Activated naive CD4-positive, alpha-beta T cell treated with anti-CD3 and anti-CD28 coated beads, Interleukin-2, amount 10 ng/mL, durations not matched to agents 7 days and 5 days (primary cell): ENCODE measurements at places on chromosomes 7 and 10.
A peak's percentile ranks its signal among the peaks of the same experiment; 100 is the strongest.

DNA sequence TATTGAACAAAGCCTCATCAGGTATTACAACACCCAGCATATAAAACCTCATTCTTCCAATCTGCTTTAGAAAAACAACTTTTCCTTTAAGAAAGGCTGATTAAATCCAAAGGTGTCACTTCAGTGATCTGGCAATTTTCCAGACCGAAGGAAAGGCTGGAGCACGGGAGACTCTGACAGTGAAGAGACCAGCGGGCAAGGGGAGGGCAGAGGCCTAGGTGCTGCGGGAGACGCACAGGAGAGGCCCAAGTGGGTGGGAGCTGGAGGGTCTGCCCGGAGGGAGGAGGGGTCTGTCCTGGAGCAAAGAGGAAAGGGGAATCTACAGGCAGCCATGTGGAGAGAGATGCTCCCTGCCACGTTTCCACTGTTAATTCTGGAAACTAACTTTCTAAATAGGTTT, 24.3 kb upstream of the PPP2R2D start:
- DNase-seq, result no peak
- no peak overlapping the region for H3K4me3 ChIP-seq
- H3K27ac ChIP-seq, result no peak overlapping the region
- peaks cover 2% of the 10 kb centered on the region for H3K4me1 ChIP-seq

DNA sequence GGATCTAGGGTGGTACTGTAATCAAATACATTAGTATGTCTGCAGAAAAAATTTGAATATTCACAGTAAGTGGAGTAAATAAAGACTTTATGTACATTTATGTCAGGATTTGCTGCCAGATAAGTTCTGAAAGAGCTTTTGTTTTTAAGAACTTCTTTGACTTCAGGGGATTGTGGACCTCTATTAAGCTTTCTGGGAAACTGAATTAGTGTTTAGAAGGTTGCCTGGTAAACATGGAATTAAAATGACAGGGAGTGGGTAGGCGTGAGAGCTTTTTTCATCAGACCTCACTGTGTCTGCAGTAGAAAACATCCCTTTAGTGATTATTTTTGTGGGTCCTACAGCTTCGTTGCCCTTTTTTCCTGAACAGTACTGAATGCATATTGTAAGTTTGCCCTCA, 15.7 kb downstream of the SDHAF3 start:
- H3K27ac ChIP-seq, result no peak overlapping the region
- peaks cover 3% of the 10 kb centered on the region for H3K4me1 ChIP-seq
- peaks cover 7% of the 10 kb centered on the region for H3K36me3 ChIP-seq
- H3K27me3 ChIP-seq, result no peaks in the 10 kb centered on the region
- H3K4me3 ChIP-seq, result no peak overlapping the region

GRCh38 chr7:146542101-146542500, 425.5 kb downstream of the CNTNAP2 start:
- DNase-seq, result no peak
- H3K4me1 ChIP-seq, result no peaks in the 10 kb centered on the region
- no peak overlapping the region for H3K27ac ChIP-seq
- H3K27me3 ChIP-seq, result no peaks in the 10 kb centered on the region
- no peaks in the 10 kb centered on the region for H3K36me3 ChIP-seq
- H3K4me3 ChIP-seq, result no peak overlapping the region

- H3K4me1 ChIP-seq, result peaks cover 66% of the 10 kb centered on the region
- DNase-seq, result no peak
- H3K36me3 ChIP-seq, result peaks cover 62% of the 10 kb centered on the region
- H3K27me3 ChIP-seq, result no peaks in the 10 kb centered on the region
- H3K4me3 ChIP-seq, result no peak overlapping the region
Observed at GRCh38 chr7:39637400-39637799, 14.0 kb downstream of the RALA start.

GRCh38 chr10:72610466-72610865, 15.4 kb downstream of the MICU1 start:
- DNase-seq, result no peak
- H3K27me3 ChIP-seq, result no peaks in the 10 kb centered on the region
- peaks cover 8% of the 10 kb centered on the region for H3K4me1 ChIP-seq
- H3K36me3 ChIP-seq, result peaks cover 10% of the 10 kb centered on the region

DNA sequence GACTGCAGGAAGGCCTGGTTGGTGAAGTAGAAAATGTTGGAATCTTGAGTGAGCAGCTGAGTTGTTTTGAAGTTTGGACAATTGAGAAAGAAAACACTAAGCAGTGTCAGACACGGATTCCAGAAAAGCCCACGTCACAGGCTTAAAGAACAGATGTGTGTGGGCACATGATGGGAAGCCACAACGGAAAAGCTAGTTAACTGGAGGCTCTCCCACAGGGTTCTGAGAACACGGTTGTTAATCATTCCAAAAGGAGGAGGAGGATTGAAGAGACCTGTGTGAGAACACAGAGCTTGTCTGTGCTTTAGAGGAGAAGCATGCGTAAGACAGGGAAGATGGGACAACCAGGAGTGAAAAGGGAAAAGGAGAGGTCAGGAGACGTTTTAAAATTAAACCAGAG, 42.6 kb downstream of the SHH start:
- peaks cover 55% of the 10 kb centered on the region for H3K36me3 ChIP-seq
- DNase-seq, result no peak
- no peaks in the 10 kb centered on the region for H3K27me3 ChIP-seq
- H3K27ac ChIP-seq, result no peak overlapping the region
- peaks cover 23% of the 10 kb centered on the region for H3K4me1 ChIP-seq

DNA sequence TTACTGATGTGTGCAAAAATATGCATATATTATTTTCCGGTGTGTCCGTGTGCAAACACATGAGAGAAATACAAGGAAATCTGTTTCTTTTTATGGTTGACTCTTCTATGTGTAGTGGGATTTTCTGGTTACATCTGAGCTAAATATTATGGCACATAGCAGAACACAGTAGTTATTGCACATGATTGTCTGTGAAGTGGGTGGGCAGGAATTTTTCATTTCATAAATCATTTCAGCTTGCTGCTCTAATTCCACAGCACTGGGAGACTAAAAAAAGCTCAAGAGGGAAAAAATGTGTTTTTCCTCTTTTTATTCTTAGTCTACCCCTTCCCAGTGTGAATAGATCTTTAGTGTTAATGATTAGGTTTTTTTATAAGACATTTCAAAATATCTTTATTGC, 197.9 kb downstream of the MBL2 start:
- no peaks in the 10 kb centered on the region for H3K4me1 ChIP-seq
- no peak for DNase-seq
- no peak overlapping the region for H3K27ac ChIP-seq
- no peaks in the 10 kb centered on the region for H3K36me3 ChIP-seq
- no peak overlapping the region for H3K4me3 ChIP-seq

GRCh38 chr10:71212318-71213126, at the start of gene UNC5B:
UNC5B (plus strand) TSS chr10:71212570; CDS start chr10:71212986, 416 bp downstream.
- H3K4me1 ChIP-seq, result peaks cover 8% of the 10 kb centered on the region
- DNase-seq, result peak; percentile 65
- no peak within 1 kb of the TSS for H3K27ac ChIP-seq
- H3K4me3 ChIP-seq, result peak within 1 kb of the TSS; percentile 54

DNA sequence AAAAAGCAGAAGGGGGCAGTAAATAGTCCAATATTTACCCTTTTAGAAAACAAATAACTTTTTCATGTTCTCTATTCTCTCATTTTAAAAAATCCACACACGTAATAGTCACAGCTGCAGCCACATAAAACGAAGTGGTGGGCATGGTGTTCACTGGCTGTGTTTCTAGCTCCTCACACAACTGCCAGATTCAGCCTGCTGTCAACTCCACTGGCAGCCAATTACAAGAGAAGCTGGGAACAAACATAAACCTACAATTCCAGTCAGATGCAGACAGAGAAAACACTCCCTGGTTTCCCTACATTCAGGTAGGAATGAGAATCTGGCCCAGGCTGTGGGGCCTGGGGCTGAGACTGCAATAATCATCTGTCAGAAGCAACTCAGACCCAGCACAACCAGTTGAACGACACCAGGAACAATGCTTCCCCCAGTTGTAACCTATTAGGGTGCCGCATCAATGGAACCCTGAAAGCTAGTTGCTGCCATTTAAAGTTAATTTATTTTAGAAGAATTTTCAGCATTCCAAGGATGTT, 29.1 kb downstream of the ERCC6 start:
- H3K4me1 ChIP-seq, result peaks cover 29% of the 10 kb centered on the region
- H3K4me3 ChIP-seq, result no peak overlapping the region
- H3K36me3 ChIP-seq, result peaks cover 8% of the 10 kb centered on the region
- no peak overlapping the region for H3K27ac ChIP-seq

DNA sequence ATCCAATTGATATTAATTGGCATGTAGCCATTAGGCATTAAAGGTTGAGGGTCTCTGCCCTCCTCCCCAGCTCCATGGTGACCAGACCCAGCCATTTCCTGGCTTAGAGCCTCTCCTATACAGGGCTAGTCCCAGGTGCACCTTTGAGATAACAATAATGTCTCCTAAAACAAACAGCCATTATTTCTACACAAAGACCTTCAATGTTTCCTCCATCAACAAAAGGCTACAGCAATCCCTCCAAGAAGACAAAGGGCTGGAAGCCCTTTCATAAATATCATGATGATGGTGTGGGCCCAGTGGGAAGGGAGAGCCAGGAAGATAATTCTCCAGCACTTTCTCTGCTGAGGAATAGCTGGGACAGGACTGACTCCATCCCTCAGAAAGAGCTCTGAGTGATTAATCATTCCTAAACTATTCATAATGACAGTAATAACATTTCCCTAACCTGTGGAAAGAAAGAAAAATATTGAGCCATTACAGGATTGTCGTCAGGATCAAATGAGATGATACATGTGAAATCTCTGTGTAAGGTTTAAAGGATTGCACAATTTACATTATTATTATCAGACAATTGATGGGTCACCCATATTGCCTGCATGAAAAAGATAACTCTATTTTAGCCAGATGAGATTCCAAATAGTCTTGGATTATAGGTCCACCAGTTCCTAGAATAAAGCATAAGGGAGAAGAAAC, 10.2 kb downstream of the PKD2L1 start:
- no peaks in the 10 kb centered on the region for H3K36me3 ChIP-seq
- H3K27me3 ChIP-seq, result peaks cover 31% of the 10 kb centered on the region
- no peak overlapping the region for H3K27ac ChIP-seq
- H3K4me3 ChIP-seq, result no peak overlapping the region

DNA sequence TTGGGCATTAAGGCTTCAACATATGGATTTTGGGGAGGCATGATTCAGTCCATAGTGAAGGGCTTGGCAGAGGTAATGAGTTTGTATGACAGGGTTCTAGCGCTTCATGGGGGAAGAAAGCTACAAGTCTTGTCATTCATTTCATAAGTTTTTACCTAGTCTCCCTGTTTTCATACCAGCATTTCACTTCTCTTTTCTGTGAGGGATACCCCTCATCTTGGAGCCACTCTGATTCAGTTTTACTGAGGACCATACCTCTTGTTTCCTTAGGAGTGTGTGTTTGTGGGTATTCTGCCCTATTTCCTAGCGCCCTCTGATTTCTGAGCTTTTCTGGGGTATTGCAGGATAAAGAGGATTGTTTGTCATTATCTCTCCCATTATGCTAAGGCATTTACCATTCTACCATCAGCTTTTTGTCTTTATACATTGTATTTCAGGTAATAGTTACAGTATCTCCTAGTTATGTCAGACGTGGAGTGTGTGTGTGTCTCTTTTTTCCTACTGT, 6.8 kb downstream of the RSBN1L start:
- H3K27ac ChIP-seq, result no peak overlapping the region
- no peak overlapping the region for H3K4me3 ChIP-seq
- H3K27me3 ChIP-seq, result no peaks in the 10 kb centered on the region
- H3K4me1 ChIP-seq, result peaks cover 45% of the 10 kb centered on the region
- H3K36me3 ChIP-seq, result peaks cover 26% of the 10 kb centered on the region
- DNase-seq, result no peak

DNA sequence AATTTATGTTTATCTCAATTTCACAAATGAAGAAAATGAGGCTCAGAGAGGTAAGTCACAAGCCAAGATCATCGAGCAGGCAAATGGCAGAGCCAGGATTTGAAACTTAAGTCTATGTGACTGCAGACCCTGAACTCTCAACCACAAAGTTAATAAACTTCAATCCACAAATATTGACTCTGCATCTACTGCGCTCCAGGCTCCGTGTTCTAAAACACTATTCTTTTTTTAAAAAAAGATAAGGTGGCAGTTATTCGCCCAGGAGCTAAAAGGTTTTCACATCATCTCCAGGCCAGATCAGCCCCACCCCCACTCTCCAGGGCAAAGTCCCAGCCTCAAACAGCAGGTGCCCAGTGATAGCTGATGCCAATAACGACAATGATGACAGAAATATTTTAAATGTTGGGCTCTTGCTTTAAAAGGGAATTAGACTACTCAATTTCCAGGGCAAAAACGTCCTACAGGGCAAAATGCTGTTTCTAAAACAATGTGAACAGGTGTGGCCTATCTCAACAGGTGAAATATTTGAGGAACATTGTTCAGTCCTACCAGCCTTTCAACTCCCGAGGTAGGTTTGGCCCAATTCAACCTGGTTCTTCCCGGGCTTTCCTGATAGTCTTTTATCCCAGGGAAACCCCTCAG, 85.2 kb downstream of the SORBS1 start:
- H3K4me1 ChIP-seq, result no peaks in the 10 kb centered on the region
- H3K27me3 ChIP-seq, result peaks cover 11% of the 10 kb centered on the region
- H3K4me3 ChIP-seq, result no peak overlapping the region

- DNase-seq, result no peak
- H3K4me1 ChIP-seq, result no peaks in the 10 kb centered on the region
- no peak overlapping the region for H3K4me3 ChIP-seq
- H3K27me3 ChIP-seq, result no peaks in the 10 kb centered on the region
Observed at GRCh38 chr7:85705076-85705475, 518.2 kb upstream of the SEMA3D start.

DNA sequence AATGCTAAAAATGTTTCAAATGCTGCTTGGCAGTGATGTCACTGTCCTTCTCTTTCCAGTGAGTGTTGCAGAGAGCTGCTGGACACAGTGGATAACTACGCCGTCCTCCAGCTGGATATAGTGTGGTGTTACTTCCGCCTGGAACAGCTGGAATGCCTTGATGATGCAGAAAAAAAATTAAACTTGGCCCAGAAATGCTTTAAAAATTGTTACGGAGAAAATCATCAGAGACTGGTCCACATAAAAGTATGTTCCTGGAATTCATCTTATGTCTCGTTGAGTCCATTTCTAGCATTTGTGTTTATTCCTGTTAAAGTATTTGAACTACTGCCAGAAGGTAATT, 25.2 kb downstream of the NUB1 start:
- peaks cover 11% of the 10 kb centered on the region for H3K4me1 ChIP-seq
- H3K4me3 ChIP-seq, result no peak overlapping the region
- no peak overlapping the region for H3K27ac ChIP-seq
- DNase-seq, result no peak

- H3K27me3 ChIP-seq, result no peaks in the 10 kb centered on the region
- no peak for DNase-seq
- H3K4me3 ChIP-seq, result no peak overlapping the region
- no peak overlapping the region for H3K27ac ChIP-seq
- H3K4me1 ChIP-seq, result no peaks in the 10 kb centered on the region
- no peaks in the 10 kb centered on the region for H3K36me3 ChIP-seq
Observed at GRCh38 chr7:22425361-22425760, 68.4 kb upstream of the RAPGEF5 start.

GRCh38 chr7:133755901-133756300, 371.2 kb upstream of the LRGUK start:
- H3K36me3 ChIP-seq, result no peaks in the 10 kb centered on the region
- no peaks in the 10 kb centered on the region for H3K27me3 ChIP-seq
- DNase-seq, result no peak
- no peaks in the 10 kb centered on the region for H3K4me1 ChIP-seq
- no peak overlapping the region for H3K4me3 ChIP-seq
